Karpas-422 (cell line): ENCODE measurements at places on chromosomes 7 and 10. TPM values are rescaled to one million over a fixed set of nuclear protein-coding genes. Genes with fewer than 3 reads are reported as not detected.

The MRLN gene
- 0.25 TPM in 1 of 2 replicates, not detected in the other for total RNA-seq

The LRIT1 gene
- total RNA-seq = not detected in 2 replicates

DNA sequence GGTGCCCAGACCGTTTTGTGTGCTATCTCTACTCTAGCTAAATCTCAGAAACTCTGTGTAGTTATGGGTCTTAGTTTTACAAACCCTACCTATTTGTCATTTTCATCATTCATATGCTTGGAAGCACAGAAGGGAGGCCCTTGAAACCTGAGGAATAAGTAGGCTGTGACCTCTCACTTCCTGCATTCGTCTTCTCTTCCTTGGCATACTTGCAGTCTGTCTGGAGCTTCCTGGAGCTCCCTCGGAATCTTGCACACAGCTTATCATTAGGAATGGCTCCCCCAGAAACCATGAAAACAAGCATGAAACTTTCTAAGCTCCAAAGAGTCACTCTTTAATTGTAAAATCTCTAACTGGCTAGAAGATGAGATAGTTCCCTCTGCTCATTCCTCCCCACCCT is 376.9 kb upstream of the MYO3A start:
- H3K4me1 ChIP-seq = no peaks in the 10 kb centered on the region
- DNase-seq = no peak
- H3K4me3 ChIP-seq = no peak overlapping the region
- no peaks in the 10 kb centered on the region for H3K36me3 ChIP-seq
- H3K27ac ChIP-seq = no peak overlapping the region

DNA sequence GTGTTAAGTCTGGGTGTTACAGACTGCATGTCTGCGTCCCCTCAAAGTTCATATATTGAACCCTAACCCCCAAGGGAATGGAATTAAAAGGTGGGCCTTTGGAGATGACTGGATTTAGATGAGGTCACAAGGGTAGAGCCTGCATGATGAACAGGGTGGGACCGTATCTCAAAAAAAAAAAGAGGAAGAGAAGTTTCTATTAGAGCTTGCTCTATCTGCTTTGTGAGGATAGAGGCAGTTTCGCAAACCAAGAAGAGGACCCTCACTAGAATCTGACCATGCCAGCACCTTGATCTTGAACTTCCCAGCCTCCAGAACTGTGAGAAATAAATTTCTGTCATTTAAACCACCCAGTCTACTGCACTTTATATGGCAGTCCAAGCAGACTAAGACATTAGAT is 1.4 kb downstream of the KIN start:
- H3K27me3 ChIP-seq = no peaks in the 10 kb centered on the region
- H3K27ac ChIP-seq = no peak overlapping the region
- peaks cover 37% of the 10 kb centered on the region for H3K4me1 ChIP-seq
- H3K4me3 ChIP-seq = peak overlapping the region; percentile 97
- H3K36me3 ChIP-seq = peaks cover 21% of the 10 kb centered on the region

DNA sequence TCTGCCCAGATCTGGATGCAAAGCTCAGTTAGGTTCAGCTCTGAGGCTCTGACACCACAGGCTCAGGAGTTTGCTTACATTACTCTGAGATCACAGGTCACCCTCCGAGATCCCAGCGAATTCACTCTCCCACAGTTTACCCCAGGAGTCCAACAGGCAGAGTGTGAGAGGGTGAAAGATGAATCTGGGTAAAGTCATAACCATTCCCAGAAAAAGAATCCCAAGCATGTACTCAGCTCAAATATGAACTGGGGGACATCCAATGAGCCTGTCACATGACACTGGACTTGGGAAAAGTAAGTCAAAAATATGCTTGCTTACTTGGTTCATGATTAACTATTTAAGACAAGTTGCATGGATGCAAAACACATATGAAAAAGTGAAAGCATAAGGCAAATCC is 110.3 kb upstream of the ARID5B start:
- DNase-seq = no peak
- H3K27me3 ChIP-seq = 0 out of 2 replicates have a peak, but pooled peaks cover 3% of the 10 kb centered on the region
- H3K4me3 ChIP-seq = no peak overlapping the region
